ENCODE measurements at places on chromosomes 16 and 17.
A peak's percentile ranks its signal among the peaks of the same experiment; 100 is the strongest.

- no peak for DNase-seq
These were observed 103.0 kb downstream of the RAB11FIP4 start for GRCh38 chr17:31494259-31495021.

- no peak for DNase-seq
These were observed 320.2 kb downstream of the MAP2K6 start for GRCh38 chr17:69734656-69735055.

DNA sequence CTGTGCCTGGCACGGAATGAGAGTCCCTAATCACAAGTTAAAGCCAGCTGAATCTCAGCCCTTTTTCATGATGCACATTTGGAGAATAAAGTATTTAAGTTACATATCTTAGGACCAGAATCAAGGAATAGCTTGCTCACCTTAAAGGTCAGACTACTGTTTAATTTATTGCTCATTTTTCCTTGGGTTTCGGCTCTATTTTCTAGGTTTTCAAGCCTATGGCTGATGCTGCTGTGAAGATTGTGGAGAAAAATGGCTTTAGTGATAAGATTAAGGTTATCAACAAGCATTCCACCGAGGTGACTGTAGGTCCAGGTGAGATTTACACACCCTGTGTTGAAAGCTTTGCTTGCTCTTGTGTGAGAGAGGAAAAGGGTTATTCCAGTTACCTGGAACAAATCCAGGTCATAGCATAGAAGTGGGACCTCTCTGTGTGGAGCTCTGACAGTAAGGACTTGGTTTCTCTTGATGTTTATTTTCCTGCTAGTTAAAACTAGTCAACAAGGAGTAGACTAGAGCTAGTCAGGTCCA, 18.1 kb downstream of the PRMT7 start:
- DNase-seq = no peak

DNA sequence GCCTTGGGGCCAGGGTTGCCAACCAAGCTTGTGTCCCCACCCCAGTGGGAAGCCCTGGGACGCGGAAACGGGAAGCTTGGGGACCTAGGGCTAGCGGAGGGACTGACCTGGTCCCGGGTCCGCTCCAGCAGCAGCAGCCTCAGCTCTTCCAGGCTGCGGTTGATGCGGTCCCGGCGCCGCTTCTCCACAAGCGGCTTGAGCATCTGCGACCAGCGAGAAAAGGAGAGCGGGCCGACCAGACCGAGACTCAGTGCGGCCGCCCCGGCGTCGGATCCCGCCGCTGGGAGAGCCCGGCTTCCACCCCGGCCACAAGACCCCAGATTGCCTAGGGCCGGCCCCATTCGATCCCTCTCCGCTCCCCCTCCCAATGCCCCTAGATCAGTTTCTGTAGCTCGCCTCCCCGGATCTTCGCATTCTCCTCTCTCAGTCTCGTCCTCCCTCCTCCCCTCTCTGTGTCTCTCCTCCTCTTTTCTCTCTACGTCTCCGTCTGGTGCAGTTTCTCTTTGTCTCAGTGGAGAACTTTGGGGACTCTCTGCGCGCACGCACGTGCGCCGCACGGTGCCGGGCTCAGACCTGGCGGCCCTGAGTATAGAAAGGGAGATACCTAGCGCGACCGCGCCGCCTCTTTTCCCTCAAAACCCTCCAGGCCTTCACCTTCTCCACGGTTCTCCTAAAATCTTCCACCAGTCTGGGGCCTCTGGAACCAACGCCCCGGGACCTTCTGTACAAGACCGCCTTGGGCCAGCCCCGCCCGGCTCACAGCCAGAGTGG, 797 bp downstream of the HES7 start:
- DNase-seq = no peak

DNA sequence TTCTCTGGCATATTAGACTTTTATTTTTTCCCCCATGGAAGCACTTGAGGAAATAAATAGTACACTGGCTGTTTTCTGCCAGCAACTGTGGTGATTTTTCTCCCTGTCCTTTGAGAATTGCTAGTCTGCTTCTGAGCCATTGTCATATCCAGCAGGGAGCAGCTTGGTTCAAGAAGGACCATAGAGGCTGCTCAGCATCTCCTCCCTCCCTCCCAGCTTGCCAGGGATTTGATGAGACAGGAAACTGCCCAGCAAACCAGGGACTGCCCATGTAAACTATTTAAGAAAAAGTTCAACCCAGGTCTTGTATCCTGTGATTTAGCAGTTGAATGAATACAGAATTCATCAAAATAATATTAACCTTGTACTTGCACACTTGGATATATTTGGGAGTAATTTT, 39.5 kb downstream of the CYB5B start:
- no peak for DNase-seq

- no peak for DNase-seq
These were observed 30.5 kb downstream of the GSE1 start for GRCh38 chr16:85643631-85644030.

- no peak for DNase-seq
These were observed 6.9 kb downstream of the CREBBP start for GRCh38 chr16:3873482-3874173.

DNA sequence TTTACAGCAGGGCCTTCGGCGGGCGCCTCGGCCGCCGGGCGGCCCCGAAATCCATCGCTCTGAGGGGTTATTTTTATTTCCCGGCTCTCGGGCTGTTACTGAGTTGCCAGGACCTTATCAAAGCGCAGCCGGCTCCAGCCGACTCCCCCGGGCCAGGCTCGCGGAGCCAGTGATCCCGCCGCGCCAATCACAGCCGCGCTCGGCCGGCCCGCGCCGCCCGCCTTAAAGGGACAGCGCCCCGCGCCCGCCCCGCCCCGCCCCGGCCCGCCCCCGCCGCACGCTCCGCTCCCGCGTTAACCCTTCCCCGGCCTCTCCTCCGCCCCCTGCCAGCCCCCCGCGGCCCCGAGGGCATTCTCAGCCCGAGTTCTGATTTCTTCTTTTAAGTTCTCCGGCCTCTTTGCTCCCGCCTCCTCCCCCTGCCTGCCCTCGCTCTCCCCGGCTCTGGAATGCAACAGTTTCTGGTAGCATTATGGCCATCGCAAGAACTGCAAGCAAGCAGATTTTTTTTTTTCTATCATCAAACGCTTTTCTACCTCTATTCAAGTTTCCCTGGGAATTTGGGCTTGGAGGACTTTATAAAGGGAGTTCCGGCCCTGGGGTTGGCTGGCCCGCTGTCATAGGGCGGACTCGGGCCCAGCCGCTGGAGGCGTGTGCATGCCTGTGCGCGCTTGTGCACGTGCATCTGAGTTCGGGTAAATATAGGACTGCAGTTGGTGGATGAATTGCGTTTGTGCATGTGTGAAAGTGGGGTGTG, at the start of gene AXIN2:
Gene AXIN2, minus strand, starts transcription at position 197 of the 754 bp plus-strand sequence. CDS start 3,028 bp downstream, outside the sequence.
- DNase-seq = peak; percentile 99

- DNase-seq = no peak
These were observed 33.5 kb downstream of the GRIN2C start for GRCh38 chr17:74825952-74826719.

DNA sequence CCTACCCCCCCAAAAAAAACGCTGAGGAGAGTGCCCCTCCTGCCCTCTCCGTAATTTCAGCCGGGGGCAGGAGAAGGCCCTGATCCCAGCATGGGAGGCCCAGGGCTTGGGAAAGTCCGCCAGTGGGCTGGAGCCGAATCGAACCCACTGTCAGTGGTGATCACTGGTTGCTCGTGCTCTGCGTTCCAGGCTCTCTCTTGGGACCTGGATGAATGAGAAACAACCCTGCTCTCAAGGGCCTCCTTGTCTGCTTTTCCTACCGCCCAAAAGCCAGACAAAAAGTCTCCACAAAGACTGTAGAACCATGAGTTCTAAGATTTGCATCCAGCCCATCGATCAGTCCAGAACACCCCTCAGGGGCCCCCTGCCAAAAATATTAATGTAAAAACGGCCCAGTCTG, 8.1 kb downstream of the ARHGAP23 start:
- no peak for DNase-seq

DNA sequence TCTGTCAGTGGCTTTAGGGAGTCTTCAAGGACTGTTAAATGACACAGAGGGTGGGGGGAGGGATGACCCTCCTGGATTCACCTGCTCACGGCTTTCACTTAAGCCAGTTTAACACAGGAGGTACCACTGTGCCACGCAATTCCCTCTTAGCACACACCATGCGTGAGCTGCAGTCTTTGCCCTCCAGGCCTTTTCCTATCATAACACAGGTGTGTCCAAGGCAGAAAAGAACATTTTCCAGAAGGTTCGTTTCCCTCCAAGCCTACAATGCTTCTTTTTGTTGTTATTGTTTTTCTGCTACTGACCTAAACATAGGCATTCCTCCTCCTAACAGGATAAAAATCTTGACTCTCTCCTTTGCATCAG, 1.1 kb downstream of the ZFHX3 start:
- no peak for DNase-seq

DNA sequence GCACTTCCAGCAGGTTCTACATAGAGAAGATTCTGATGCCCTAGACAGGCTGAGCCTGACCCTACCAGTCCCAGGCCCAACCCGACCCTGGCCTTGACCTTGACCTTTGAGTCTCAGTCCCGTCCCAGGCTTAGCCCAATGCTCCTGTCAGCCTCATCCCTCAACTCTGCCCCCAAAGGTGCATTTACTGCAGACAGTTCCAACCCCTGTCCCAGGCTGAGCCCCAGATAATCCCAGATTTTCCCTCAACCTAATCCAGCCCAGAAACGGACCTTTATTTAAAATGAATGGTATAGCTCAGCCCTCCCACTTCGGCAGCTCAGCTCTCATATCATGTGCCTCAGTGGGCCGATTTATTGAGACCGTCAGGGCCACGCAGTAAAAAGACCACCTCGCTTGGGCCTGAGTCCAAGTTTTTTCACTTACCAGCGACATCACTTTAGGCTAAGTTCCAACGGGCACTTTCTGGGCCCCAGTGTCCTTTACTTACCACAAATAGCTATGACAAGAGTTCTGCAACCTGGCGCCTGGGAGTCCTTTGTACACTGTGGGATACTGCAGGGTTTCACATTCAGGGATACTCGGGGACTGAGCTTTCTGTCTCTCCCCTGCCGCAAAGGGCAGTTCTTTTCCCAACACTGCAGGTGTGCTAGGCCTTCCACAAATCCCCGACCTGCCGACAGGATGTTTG, 89.5 kb downstream of the WSCD1 start:
- DNase-seq = no peak

DNA sequence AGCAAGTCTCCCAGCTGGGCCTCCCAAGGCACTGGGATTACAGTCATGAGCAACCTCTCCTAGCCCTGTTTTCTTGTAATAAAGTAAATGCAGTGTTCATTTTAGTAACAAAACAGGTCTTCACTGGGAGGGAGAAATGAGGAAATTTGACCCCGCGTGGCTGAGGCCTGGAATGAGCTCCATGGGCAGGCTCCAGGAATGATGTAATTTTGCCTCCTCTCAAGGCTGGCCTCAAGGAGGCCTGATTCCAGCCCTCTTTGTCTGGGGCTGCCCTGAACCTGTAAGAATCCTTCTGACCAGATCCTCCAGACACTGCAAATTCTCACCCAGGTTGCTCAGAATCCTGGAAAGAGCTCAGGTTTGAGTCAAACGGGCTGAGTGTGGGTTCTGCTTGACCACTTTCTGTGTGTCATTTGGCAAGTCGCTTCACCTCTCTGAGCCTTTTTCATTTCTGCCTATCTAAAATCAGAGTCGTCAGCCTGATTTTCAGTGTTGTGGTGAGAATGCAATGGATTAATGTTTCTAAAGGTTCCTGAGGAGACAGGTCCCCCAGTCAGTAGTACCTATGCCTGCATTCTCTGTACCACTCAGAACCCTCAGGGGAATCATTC, 57.1 kb downstream of the RAB11FIP4 start:
- no peak for DNase-seq

- DNase-seq = no peak
These were observed 11.3 kb downstream of the UTS2R start for GRCh38 chr17:82382933-82383255.

- no peak for DNase-seq
These were observed 207.6 kb downstream of the MRTFB start for GRCh38 chr16:14278749-14279148.
